ENCODE measurements at places on chromosomes 11 and 22.

GRCh38 chr11:122647736-122648275, 7.7 kb upstream of the UBASH3B start:
- no peak for DNase-seq

GRCh38 chr11:70854901-70855556, 397.3 kb downstream of the SHANK2 start:
- DNase-seq = no peak

- DNase-seq = no peak
Observed at GRCh38 chr22:42901790-42902508, 44.9 kb upstream of the ARFGAP3 start.

- DNase-seq = no peak
Observed at GRCh38 chr11:99177446-99177845, 156.7 kb downstream of the CNTN5 start.

GRCh38 chr11:10892250-10892649, 34.4 kb upstream of the ZBED5 start:
- no peak for DNase-seq

- no peak for DNase-seq
Observed at GRCh38 chr11:130386056-130386455, 42.4 kb downstream of the ADAMTS8 start.

- DNase-seq = no peak
Observed at GRCh38 chr11:131408025-131408640, 37.7 kb downstream of the NTM start.

GRCh38 chr11:68689737-68690625, 5.6 kb downstream of the GAL start:
- no peak for DNase-seq

DNA sequence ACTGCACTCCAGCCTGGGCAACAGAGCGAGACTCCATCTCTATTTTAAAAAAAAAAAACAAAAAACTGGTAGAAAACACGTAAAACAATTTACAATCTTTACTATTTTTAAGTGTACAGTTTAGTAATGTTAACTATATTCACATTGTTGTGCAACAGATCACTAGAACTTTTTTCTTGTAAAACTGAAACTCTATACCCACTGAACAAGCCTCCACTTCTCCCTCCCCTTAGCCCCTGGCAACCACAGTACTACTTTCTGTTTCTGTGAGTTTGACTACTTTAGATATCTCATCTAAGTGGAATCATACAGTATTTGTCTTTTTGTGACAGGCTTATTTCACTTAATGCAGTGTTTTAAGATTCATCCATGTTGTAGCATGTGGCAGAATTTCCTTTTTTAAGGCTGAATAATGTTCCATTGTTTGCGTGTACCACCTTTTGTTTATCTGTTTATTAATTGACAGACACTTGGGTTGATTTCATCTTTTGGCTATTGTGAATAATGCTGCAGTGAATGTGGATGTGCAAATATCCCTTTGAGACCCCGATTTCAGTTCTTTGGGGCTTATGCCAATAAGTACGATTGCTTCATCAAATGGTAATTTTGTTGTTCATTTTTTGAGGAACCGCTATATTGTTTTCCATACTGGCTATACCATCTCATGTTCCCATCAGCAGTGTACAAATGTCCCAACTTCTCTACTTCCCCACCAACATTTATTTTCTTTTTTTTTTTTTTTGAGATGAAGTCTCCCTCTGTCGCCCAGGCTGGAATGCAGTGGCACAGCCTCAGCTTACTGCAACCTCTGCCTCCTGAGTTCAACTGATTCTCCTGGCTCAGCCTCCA, 11.0 kb downstream of the DDB2 start:
- no peak for DNase-seq

DNA sequence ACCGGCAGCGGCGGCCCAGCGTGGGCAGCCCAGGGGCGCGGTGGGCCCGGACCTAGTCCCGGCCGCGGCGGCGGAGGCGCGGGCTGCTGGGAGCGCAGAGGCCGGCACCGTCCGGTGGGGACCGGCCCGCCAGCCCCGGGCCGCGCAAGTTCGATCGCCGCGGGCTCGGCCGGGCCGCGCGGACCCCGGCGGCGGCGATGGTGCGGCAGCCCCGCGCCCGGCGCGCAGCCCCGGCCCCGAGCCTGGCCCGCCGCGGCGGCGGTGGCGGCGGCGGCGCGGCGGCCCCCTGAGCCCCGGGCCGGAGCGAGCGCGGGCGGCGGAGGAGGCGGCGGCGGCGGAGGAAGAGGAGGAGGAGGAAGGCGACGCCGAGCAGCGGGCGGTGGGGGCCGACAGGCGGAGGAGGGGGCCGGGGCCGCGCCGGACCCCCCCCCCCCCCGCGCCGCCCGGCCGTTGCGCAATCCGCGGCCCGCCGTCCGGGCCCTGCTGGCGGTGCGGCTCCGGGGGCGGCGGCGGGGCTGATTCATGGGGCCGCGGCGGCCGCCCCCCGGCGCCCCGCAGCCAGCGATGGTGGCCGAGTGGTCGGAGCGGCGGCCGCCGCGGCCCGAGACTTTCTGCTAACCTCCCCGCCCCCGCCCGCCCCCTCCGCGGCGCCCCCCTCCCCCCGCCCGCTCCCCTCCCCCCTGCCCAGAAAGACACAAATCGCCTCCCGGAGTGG, 1251.9 kb downstream of the BRD1 start:
- no peak for DNase-seq

DNA sequence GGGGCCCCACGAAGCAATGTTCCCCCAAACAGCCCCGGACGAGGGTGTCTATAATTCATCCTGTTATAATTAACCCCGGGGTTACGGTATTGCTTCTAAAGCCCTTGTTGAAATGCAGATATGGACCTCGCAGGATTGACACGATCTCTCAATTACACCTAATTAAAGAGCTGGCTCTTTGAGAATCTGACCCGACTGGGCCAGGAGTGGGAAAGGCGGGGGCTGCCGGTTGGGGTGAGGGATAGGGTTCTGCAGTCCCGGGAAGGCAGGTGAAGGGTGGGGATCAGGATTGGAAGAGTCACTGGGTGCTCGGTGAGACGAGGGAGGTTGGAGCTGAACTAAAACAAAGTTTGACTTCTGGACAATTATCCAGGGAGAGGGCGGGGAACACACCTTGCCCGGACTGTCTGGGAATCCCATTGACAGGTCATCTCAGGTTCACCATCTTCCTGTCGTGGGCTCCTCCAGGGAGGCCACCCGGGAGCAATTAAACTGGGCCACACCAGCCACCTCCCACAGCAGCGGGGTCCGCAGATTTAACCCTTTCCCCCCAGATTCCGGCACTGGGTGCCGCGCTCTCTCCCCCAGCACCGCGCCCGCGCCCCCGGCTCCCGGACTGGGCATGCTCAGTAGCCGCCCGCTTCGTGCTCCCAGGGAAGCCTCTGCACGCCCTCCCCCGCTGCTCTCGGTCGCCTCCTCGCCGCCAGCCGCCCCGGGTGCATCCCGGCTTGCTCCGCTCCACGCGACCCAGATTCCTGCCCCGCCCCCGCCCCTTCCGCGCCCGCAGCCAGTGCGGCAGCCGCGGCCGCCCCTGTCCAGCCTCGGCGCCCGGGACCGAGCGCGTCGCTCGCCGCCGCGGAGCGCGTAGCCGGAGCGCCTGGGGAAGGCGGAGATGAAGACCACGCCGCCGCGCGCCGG, at the start of gene ELMOD1:
ELMOD1 (plus strand) TSS at position 688 of the 918 bp plus-strand sequence. CDS start 27,043 bp downstream, outside the sequence.
- DNase-seq = no peak

DNA sequence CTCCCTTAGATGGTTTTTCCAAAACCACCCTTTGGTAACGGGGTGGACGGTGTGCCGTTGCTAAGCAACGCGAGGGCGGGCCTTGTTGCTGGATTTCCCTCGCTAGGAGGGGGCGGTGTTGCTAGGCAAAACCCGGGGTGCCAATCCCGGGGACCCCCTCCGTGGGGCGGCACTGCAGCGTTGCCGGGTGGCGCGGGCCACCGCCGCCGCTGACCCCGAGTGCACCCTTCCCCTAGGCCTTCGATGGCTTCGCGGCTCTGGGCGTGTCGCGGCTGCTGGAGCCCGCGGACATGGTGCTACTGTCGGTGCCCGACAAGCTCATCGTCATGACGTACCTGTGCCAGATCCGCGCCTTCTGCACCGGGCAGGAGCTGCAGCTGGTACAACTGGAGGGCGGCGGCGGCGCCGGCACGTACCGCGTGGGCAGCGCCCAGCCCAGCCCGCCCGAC, 8.9 kb downstream of the EHBP1L1 start:
- DNase-seq = no peak

DNA sequence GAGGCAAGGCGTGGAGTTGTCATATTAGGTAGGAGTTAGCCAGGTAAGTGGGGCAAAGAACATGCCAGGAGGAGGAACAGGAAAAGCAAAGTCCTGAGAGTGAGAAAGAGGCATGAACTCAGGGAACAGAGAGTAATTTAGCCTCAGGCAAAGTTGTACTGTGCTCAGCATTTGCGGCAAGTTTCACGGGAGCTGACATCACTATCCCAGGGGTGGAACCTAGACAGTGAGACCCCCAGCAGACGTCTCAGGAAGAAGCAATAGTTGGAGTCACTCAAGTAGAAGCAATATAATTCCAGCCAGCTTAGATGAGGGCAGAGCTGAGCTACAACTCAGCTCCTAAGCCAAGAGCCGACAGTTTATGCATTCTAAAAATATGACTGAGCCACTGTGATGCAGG, 426.0 kb upstream of the ISX start:
- no peak for DNase-seq

- no peak for DNase-seq
Observed at GRCh38 chr11:34405079-34405858, 33.5 kb upstream of the CAT start.

DNA sequence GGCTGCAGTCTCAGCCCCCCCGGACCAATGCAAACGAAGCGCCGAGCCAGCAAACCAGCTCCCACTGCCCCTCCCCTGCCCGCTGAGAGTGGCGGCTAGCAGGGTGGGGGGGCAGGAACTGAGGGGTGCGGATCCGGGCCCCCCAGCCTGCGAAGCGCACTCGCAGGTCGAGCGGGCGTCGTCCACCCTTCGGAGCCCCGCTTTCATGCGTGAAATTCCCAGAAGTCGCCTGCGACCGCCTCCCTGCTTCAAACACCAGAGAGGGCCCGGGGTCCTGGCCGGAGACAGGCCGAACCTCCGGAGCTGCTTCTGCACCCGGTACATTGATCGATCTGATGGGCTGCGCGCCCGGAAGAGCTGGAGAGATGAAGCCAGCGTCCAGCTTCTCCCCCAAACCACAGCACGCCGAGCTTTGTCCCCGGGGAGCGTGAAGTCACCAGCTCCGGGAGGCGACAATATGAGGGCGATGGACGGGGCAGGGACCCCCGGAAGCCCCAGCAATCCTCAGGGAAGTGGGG, 646 bp upstream of the PATZ1 start:
- no peak for DNase-seq

DNA sequence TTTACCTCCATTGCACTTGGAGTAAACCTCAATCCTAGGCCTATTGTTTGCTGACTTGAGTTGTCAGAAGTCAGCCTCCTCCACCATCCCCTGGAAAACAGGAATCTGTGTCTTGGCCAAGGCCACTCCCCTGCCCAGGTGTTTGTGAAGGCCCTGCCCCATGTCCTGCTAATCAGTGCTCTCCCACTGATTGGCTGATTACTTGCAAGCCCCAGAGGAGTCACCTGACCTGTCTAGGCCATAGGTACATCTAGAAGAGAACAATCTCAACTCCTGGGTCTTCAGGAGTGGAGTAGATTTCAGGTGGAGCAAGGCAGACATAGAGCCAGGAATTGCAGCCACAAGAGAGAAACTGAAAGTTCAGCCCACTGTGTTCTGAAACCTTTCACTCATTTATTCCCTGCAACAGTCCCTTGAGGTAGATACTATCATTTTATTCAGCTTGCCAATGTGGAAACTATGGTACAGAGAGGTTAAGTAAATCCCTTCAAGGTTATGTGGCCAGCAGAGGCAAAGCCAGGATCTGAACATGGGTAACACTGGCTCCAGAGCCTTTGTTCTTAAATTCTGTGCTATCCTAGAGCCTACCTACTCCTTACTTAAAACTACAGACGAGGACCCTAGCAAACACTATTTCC, 10.4 kb downstream of the OAF start:
- DNase-seq = no peak

GRCh38 chr22:30030329-30030728, 49.9 kb upstream of the HORMAD2 start:
- no peak for DNase-seq

- no peak for DNase-seq
Observed at GRCh38 chr22:21074102-21074715, 28.5 kb downstream of the LRRC74B start.

- DNase-seq = no peak
Observed at GRCh38 chr11:3161309-3161708, 3.8 kb downstream of the OSBPL5 start.

- no peak for DNase-seq
Observed at GRCh38 chr11:28910926-28911325, 802.7 kb downstream of the METTL15 start.

DNA sequence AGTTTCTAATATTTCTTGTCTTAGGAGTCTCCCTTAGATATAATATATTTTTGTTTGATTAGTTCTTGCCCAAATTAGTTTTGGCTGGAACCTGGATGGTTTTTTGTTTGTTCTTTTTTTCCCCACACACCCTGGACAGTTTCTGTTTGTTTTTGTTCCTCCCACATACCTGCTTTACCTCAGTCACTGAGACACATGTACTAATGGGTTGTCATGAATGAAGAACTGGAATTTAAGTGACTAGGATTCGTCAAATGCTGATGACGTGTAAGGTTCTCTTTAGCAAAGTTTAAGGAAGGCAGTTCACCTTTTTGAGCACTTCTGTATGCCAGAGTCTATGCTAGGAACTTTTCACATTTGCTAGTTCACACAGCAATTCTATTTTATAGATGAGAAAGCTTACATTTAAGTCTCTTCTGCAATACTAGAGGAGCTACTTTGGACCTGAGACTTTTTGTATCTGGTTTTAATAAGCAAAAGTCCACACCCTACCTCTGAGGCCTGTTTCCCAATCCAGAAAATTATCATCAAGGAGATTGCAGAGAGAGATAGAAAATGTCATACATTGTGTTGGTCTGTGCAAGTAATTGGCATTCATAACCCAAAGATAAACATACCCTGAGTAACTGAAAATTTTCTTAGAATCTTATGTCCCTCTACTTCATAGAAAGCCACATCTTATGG, 86.7 kb upstream of the RAB1B start:
- DNase-seq = no peak

- no peak for DNase-seq
Observed at GRCh38 chr11:86680716-86681482, 8.5 kb upstream of the ME3 start.

DNA sequence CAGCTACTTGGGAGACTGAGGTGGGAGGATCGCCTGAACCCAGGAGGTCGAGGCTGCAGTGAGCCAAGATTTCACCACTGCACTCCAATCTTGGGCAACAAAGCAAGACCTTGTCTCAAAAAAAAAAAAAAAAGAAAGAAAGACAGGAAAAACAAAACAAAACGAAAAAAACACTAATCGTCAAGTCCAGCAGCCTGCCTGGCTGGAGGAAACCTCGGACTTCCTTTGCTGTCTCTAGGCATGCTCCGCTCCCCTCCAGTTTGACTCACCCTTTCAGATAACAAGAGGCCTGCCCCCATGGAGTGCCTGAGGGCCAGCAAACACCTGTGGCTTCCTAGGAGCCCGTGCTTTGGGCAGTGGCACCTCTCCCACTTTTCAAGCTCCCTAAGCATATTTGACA, 28.8 kb upstream of the CHKA start:
- no peak for DNase-seq

DNA sequence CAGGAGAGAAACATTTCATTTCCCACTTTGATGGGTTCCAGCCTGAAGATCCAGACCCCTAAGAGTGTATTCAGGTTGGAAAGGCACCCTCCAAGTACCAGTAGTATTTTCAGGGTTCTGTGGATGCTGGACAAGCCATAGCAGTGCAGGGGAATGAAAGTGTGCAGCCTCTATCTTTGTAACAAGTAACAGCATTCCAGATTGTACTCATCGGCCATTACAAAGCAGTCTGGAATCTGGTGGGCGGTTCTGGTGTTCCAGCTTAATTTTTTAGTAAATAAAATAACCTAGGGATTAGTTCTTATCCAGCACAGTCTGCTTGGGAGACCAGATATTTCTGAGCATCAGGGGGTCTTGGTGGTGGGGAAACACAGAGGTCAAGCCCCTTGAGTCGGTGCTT, 22.6 kb downstream of the APLNR start:
- DNase-seq = no peak
